ENCODE measurements at places on chromosomes 13 and 19. TPM values are rescaled to one million over a fixed set of nuclear protein-coding genes. Genes with fewer than 3 reads are reported as not detected.

DNA sequence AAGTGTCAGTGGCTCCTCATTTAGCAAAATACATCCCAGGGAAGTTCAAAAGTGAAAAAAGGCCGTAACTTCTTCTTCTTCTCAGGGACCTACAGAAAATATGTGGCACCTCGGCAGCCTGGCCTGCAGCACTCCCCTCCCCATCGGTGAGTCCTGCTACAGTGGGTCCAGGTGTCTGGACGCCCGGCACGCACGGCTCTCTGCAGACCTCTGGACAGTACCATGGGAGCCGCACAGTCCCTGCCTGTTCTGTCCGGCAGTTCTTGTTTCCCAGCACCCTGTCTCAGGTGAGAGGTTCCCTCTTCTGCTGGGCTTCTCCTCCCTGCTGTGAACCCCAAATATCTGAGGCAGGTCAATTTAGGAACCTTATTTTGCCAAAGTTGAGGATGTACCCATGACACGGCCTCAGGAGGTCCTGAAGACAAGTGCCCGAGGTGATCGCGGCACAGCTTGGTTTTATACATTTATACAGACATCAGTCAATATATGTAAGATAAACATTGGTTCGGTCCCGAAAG lies 36.8 kb upstream of the ALOX5AP start:
- H3K4me3 ChIP-seq, result no peak overlapping the region
- H3K27ac ChIP-seq, result no peak overlapping the region
- H3K4me1 ChIP-seq, result no peaks in the 10 kb centered on the region
- no peaks in the 10 kb centered on the region for H3K27me3 ChIP-seq
- DNase-seq, result no peak

- no peak overlapping the region for H3K4me3 ChIP-seq
- no peak for DNase-seq
- H3K4me1 ChIP-seq, result peaks cover 1% of the 10 kb centered on the region
- no peaks in the 10 kb centered on the region for H3K36me3 ChIP-seq
These were observed 39.2 kb downstream of the STK24 start for GRCh38 chr13:98537740-98538139.

DNA sequence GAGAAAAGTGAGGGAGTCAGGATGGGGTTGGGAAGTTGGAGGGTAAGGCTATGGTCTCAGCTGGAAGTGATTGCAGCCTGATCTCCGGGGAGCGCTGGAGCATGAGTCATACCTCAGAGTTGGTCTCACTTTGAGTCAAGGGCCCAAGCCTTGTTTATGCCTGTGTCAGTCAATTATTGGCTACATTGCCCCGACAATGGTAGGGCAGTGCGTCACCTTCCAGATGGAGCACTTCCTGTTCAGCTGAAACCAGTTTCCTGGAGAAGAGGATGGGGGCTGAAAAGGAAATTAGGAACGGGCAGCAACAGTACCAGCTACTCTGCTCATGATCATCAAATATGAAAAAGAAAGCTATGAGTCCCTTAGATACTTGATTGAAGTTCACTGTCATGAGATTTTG lies 60.4 kb downstream of the ADGRE1 start:
- H3K27ac ChIP-seq, result no peak overlapping the region
- H3K27me3 ChIP-seq, result no peaks in the 10 kb centered on the region
- no peak for DNase-seq
- H3K4me1 ChIP-seq, result no peaks in the 10 kb centered on the region

DNA sequence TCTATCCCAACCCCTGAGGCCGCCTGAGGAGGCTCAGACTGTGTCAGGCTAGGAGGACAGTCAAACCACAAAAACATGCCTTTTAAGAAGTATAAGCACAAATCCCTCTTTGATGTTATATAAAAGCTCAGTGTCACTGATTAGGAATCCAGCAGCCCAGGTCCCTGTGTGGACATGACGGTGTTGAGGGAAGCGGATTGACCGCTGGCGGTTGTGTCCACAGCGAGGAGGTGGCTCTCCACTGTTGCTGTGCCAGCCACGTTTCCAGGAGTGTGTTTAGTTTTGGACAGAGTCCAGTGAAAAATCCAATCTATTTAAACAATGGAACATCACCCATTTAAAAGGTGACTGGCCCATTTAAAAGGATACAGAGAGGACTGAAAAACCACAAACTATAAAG lies 7.5 kb upstream of the GJA3 start:
- no peak for DNase-seq
- no peak overlapping the region for H3K27ac ChIP-seq
- no peak overlapping the region for H3K4me3 ChIP-seq
- H3K4me1 ChIP-seq, result no peaks in the 10 kb centered on the region

Gene KCTD4
- not detected for total RNA-seq

Gene KRTDAP
- total RNA-seq, result 1.0 TPM

Gene CYP2F1
- total RNA-seq, result 0.34 TPM

Gene FFAR3
- not detected for total RNA-seq

Data from H1 (cell line).